Stimulated activated CD8-positive, alpha-beta memory T cell treated with anti-CD3 and anti-CD28 coated beads, Interleukin-4, amount 100 ng/mL, for 48 hours (primary cell): ENCODE measurements at places on chromosomes 13 and 19.

GRCh38 chr19:6712231-6712630, 8.2 kb downstream of the C3 start:
- DNase-seq: no peak

DNA sequence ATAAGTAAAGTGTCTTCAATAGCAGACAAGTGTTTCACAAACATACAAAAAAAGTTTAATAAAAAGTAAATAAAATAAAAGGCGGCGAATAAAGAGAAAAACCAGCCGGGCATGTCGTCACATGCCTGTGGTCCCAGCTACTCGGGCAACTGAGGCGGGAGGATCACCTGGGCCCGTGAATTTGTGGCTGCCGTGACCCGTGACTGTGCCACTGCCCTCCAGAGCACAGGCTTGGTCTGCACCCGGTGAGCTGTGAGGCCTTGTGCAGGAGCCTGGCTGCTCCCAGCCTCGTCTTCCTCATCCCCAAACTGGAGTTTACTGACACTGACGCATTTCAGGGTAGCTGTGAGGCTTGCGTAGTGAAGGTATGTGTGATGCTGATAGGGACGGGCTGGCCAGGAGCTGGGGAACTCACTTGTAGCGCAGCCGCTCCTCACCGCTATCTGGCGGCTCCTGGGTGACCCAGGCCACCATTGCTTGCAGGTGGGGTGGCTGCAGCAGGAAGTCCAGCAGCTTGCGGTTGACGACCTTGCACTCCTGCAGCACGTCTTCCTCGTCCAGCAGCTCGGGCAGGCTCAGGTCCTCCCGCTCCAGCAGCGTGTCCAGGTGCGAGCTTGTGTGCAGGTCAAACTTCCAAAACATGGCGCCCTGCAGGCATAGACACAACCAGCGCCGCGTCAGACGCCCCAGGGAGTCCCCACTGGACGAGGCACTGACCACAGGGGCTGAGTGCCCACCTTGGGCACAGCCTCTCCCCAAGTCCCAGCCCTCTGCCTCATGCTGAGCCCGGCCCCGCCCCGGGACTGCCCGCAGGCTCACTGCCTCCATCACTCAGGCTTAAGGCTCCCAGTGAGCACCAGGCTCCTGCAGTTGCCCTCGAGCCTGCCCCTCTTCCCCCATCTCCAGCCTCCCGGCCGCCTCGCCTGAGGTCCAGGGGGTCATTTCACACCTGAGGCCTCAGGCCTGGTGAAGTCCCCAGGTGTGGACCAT, 12.1 kb downstream of the PPP6R1 start:
- no peak for DNase-seq

GRCh38 chr13:42377640-42378382, 105.9 kb downstream of the AKAP11 start:
- DNase-seq: peak; percentile 56

DNA sequence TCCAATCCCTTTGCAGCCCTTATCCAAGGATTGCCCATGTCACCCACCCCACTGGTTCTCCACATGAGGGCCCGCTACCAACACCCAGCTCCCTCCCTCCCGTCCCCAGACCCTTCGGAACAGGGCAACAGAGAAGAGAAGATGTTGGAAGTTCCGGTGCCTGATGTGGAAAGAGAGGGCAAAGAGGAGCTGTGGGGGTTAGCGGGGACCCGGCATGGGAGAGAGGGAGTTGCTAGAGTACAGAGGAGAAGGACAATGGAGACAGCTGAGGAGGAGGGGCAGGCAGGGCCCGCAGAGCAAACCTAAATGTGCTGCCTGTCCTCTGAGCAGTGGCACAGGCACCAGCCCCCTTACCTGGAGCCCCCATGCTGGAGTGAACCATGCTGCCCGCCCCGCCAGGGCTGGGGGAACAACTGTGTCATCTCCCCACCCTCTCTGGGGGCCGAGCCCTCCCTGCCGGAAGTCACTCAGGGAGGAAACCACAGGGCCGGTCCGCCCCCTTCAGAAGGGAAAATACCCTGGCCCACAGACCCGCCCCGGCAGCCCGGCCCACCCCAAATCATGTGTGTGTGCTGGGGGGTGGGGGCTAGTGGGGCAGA, at the start of gene POU2F2:
POU2F2 (minus strand) TSS at position 417 of the 599 bp plus-strand sequence; CDS start at position 382, 35 bp downstream.
- DNase-seq: peak; percentile 89

- DNase-seq: no peak
Measured at GRCh38 chr19:283395-283794, 7.8 kb downstream of the PLPP2 start.

DNA sequence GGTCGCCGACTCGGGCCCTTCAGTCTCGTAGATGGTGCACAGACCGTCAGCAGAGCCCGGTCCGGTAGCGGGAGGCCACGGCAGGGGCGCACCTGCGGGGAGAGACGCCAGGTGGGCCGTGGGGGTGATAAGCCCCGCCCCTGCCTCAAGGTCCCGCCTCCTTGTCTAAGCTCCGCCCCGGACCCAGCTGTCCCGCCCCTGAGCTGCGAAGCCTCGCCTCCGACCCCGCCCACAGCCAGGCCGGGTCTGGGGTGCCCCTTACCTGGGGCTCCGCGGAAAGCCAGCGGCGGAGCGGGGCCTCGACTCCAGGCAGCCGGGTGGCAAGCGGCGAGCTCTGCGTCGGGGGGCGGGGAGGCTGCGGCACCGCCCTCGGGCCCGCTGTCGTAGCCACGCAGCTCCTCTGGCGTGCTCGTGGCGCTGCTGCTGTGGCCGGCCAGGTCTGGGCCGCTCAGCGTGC, 4.7 kb downstream of the PRR36 start:
- peak; percentile 88 for DNase-seq

DNA sequence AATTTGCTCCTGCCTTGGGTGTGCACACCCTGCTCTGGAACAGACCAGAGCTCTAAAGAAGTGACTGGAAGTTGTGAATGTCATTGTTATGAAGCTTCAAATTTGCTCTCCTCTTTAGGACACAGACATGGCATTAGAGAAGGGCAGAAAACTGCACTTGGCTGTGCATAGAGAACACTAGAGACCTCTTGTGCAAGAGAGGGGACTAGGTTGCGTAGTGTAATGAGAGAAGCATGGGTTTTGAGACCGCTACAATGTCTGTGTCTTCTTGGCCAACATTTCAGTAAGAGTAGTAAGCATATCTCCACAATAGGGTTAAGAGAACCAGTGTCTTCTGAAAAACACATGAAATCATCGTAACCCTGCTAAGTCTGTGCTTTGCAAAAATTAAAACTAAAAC, 423.3 kb downstream of the SPRY2 start:
- DNase-seq: no peak

GRCh38 chr19:40055832-40056504, at the start of gene ZNF780B:
Gene ZNF780B, minus strand, starts transcription at chr19:40056231. Its CDS starts 5,899 bp downstream, at chr19:40050332.
- DNase-seq: peak; percentile 80

DNA sequence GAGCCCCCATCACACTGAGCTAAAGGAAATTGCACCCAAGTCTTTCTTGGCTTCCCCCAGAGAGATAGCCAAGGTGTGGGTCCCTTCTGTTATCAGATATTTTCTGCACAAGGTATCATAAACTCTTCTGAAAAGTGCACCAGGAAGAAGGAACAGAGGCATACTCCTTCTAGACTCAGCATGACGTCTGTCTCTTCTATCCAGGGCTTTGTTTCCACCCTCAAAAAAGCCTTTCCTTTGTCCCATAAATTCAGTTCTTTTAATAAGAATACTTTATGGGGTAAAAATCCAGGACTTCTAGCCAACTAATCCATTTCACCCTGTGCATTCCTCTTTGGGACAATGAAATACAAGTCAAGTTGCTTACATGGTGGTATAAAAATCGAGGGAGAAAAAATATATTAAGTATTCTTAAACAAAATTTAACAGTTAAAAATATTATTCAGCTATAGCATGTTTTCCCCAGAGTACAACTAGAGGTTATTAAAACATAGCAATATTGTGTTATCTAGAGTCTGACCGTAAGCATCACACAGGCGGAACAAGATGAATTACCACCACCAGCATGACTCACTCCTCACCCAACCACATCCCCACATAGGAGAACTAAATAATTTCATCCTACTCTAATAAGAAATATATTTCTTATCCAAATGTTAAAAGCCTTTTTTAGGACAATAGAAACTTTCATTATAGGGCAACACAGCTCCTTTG, 79.9 kb upstream of the GPC6 start:
- no peak for DNase-seq

GRCh38 chr19:3607303-3608078, 816 bp upstream of the TBXA2R start:
- DNase-seq: no peak

GRCh38 chr19:1907563-1908363, 2.6 kb downstream of the ADAT3 start:
- no peak for DNase-seq

GRCh38 chr13:110641055-110642015, 26.0 kb downstream of the NAXD start:
- no peak for DNase-seq

GRCh38 chr13:35760735-35761281, 284.3 kb upstream of the MAB21L1 start:
- DNase-seq: no peak

DNA sequence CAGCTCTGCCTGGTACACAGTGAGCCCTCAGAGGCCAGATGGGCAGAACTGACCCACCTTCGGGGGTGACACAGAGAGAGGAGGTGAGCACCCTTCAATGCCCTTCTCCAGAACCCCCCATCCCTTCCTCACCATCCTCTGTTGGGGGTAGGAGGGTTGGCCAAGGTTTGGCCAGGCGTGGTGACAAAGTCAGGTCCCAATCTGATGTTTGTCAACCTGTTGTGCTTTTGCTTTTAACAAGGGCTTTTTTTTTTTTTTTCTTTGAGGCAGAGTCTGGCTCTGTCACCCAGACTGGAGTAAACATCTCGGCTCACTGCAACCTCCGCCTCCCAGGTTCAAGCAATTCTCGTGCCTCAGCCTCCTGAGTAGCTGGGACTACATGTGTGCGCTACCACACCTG, 7.3 kb downstream of the PTGIR start:
- DNase-seq: no peak

GRCh38 chr13:109781384-109782065, 4.9 kb downstream of the IRS2 start:
- DNase-seq: no peak

DNA sequence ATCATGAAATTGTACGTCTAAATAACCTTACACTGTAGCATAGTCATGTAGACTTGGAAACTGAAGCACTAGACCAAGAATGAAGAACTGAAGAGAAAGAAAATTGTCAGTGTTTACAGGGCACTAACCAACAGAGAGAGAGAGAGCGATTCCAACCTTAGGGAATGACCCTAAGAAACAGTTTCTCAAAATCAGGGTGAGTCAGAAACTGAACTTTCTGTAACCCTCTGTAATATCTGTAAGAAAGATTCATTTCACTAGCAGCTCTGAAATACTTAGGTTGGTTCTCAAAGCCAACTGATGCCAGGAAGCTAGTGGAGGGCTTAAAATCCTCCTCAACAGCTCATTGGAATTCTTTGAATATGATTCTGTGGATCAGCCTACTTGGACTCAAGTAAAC, 936.9 kb downstream of the EFNB2 start:
- no peak for DNase-seq

DNA sequence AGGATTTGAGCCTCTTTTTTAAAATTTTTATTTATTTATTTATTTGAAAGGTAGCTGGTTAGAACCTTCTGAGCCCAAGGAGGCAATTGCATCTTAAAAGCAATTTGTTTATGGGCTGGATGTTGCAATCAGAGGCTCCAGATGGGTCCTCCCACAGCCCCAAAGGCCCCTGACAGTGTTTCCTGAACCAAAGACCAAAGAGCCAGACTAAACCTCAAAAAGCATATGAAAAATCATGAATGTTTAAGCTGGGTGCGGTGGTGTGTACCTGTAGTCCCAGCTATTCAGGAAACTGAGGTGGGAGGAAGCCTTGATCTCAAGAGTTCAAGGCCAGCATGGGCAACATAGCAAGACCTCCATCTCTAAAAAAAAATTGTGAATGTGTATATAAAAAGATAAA, 67.8 kb upstream of the RGCC start:
- DNase-seq: no peak

GRCh38 chr19:30328096-30328495, 44.1 kb upstream of the ZNF536 start:
- no peak for DNase-seq

DNA sequence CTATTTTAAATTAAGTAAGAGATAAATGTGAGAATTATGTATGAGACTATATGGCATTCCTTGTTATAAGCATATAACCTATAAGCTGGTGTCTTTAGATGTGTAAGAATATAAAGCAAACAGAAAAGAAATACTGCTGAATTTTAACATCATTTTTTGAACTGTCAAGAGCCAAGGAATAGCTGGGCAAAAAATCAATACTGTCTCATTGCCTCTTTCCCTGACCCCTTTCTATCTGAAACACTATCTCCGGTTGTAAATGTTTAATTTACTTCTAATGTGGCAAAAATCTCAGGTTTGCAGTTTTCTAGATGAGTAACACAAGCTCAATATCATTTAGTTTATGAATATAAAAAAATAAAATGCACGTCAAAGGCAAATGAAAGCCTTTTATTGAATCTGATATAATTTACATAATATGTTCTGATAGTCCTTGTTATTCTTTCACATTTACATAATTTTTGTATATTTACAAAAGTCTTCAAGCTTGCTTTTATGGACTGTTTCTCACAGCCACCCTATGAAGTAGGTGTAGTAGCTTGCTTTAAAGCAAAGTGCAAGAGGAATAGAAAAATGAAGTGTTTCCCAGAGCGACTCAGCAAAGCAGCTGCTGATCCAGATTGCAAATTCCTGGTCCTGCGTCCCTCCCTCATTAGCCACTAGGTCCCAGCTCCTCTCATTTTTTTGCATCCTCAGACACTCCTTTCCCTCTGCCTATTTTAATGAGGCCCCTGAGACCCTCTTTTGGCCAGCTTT, 188.2 kb upstream of the RFC3 start:
- DNase-seq: no peak

DNA sequence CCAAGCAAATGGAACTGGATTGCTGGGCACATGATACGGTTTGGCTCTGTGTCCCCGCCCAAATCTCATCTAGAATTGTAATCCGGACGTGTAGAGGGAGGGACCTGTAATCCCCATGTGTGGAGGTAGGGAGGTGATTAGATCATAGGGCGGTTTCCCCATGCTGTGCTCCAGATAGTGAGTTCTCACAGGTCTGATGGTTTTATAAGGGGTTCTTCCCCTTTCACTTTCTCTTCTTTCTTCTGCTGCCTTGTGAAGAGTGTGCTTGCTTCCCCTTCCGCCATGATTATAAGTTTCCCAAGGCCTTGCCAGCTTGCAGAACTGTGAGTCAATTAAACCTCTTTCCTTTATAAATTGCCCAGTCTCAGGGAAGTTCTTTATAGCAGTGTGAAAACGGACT, 32.6 kb upstream of the MTIF3 start:
- DNase-seq: no peak

GRCh38 chr19:28489126-28489660, 723.8 kb downstream of the UQCRFS1 start:
- no peak for DNase-seq

DNA sequence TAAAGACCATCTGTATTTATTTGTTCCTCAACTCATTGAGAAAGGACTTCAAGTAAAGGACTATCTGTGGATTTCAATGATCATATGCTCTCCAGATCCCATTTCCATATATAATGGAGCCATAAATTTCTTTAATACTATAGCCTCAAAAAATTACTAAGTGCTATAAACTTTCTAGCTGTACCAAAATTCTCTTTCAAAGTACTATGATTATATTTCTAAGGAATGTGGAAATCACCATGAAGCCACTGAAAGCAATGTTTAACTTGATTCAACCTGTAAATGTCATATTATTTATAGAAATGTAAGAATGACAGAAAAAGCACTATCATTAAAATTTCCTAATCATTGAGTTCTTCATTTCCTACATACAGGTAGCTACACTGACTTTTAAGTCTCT, 20.7 kb downstream of the TBC1D4 start:
- DNase-seq: no peak

- no peak for DNase-seq
Measured at GRCh38 chr13:64371045-64371444, 2859.1 kb downstream of the PCDH9 start.

GRCh38 chr13:50936679-50937078, 27.1 kb downstream of the RNASEH2B start:
- no peak for DNase-seq
